ENCODE measurements at places on chromosomes 11 and 22.

DNA sequence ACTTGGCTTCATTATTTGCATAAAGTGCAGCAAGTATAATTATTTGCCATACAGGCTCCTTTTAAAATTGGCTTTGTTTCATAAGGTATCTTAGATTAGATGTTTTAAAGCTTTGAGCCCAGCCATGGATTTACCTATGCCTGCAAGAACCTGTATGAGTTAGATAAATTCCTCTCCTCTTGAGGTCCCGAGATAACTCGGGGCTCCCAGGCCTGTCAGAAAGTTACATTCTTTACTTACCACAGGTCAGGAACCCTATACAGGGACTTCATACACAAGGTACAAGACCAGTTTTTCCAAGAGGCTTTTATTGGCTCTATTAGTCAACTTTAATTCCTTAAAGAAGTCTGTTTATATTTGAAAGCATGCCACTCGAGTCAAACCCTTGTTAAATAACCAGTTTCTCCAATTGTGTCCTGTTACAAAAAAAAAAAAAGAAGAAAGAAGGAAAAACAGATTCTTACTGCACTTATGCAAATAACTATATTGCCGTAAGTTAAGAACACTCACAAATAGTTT lies 2.3 kb upstream of the C1QTNF6 start:
- no peak for DNase-seq

- DNase-seq: no peak
Observed at GRCh38 chr11:110415081-110415480, 14.7 kb upstream of the FDX1 start.

DNA sequence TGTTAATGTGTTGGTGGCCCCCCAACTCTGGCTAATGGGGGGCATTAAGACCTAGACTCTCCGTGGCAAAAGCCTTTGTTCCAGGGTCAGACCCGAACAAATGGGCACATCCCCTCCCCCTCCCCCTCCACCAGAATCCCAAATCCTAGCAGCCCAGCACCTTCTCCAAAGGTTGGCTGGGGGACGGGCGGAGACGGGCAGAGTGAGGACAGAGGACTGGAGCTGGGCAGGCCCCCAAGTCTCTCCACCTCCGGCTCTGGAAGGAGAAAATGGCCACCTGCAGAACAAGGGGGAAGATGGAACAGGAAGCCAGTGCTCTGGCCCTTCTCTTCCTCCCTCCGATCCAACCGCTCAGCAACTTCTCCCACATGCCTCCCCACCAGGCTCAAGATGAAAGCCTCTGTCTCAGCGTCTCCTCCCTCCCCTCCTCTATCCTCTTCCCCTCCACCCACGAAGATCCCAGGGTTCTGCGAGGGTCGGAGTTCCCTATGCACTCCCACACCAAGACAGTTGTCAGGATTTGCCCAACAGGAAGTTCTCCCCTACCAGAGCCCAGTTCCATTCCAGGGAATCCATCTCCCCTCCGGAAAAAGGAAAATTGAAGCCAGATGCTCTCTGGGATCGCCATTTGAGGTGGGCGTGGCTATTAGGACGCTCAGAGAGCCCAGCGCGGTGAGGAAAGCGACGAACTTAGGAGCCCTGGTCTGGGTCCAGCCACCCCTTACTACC lies 20.1 kb downstream of the ADA2 start:
- DNase-seq: no peak

DNA sequence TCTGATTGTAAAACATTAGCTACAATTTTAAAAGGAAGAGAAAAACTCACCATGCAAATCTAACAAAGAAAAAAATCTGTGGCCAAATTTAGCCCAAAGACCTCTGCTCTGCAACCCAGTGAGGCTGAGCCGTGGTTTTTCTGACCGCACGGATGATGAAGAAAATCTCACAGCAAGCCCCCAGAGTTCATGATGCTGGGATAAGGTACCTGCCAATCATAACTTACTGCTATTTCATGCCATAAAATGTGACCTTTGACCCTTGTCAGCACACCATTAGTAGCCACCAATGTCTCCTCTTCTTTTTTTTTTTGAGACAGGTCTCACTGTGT lies 11.1 kb downstream of the CERK start:
- no peak for DNase-seq

DNA sequence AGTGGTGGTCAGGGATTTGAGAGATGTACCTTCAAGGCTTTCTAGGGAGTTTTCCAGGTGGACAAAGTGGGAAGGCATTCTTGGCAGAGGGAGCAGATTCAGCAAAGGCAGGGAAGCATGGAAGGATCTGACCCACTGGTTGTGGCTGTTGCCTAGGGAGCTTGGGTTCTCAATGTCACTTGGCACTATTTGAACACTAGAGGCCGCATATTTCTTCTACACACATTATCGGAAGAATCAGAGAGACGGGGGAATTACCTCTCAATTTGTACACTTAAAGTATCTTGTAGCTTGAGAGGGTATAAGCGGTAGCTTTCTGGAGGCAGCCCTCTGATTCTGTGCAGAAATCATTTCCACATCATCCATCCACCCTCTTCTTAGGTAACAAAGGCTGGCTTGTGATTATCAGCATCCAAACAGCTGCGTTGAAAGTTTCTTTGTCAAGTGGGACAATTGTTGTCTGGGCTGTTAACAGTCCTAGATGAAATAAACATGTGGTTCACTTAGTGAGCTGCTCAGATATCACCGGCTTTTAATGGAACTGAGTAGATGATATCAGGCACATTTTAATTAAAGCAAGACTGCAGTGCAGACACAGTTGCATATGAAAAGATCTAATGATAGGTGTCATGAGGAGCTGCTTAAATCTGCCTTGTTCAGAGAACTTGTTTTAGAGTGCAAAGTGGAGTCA lies 2.6 kb downstream of the NELL1 start:
- no peak for DNase-seq

GRCh38 chr11:62446091-62446490 lies 27.3 kb downstream of the SCGB1A1 start:
- no peak for DNase-seq

DNA sequence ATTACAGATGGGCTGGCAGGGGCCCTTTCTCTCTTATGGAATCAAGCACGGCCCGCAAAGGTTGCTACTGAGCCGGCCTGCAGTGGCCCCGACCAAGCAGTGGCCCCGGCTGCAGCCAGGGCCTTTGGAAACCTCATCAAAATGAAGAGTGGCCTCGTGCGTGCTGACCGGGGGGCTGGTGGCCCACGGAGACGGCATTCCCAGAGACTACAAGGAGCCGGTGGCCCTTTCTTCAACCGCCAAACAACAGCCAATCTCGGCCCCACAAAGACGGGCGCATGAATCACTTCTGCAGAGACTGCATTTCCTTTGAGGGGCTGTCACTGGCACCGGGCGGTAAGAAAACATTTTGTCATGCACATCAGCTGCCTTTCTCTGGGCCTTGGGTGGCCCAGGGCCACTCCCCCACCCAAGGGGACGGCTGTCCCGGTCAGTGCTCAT lies 43.1 kb upstream of the FGF3 start:
- no peak for DNase-seq

GRCh38 chr22:36986242-36986821 lies 32.9 kb downstream of the TST start:
- peak; percentile 77 for DNase-seq

DNA sequence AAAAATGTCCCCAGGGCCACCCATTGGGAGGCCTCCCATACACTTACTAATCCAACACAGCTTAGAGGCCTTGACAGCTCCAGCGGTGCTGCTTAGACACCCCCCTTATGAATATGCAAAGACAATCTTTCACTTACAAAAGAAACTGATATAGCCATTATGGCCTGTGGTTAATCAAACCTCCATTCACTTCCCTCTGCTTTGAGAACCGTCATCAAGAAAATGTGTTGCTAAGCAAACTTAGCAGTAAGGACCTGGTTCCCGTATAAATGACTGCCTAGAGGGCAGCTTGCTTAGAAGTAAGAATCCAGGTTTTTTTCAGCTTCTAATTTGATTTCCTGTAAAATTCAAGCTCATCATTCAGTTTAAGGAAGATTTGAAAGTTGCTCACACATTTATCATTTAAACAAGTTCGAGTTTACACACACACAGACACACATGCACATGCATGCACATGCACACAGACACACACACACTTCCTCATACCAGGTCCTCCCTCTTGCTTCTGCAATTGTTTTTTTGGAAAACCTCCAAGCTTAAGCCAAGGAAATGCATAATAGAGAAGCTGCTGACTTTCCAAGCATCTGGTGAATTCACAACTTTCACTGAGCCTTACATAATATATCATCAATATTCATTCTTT lies 137.7 kb upstream of the BLID start:
- DNase-seq: no peak

DNA sequence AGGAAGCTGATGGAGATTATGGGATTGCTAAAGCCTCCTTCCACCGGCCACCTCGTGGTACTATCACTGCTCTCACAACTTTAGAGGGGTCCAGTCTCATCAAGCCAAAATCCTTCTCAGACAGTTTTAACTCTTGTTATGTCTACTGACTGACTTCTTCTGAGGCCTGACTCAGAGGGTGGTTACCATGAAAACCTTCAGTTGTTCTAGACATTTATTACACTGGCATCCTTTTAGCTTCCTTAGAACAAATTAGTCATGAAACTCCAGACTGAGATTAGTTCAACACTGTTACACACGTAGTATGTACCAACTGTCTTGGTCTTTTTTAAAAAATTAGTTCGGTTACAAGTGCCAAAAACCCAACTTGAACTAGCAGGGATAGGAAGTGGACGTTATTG lies 7.5 kb downstream of the DIXDC1 start:
- DNase-seq: no peak

DNA sequence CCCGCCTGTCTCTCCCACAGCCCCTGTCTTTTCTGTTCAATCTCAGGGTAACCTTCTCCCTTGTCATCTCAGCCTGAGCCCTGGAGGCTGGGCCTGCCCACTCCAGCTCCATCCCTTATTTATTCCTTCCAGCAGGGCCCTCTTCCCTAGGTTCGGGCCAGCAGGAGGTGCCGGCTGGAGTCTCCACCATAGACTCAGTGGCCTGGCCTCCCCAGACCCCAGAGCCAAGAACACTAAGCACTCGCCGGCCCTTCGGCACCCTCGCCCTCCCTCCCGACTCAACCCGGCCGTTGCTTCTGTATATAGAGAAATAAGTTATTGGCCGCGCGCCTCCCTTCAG lies 1.4 kb upstream of the RAB1B start:
- no peak for DNase-seq

- no peak for DNase-seq
Observed at GRCh38 chr11:10975287-10975721, 117.5 kb upstream of the ZBED5 start.

DNA sequence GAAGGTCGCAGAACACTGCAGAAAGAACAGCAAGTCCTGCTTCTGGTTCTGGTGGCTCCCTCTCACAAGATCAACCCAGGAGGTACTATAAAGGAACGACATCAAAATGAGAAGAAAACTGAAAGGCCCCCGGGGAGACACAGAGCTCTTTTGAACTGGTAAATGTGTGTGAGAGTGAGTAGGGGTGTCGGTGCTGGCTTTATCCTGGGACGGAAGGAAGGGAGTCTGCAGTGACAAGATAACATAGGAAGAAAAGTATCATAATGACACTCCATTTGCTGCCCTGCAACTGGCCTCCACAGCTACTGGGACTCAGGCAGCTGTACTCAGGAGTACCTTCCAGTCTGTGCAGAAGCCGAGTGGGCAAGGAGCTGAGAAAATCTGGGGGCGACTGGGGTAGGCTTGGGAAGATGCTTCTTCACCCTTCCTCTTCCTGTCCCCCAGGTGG lies 60.9 kb downstream of the ENTHD1 start:
- no peak for DNase-seq

DNA sequence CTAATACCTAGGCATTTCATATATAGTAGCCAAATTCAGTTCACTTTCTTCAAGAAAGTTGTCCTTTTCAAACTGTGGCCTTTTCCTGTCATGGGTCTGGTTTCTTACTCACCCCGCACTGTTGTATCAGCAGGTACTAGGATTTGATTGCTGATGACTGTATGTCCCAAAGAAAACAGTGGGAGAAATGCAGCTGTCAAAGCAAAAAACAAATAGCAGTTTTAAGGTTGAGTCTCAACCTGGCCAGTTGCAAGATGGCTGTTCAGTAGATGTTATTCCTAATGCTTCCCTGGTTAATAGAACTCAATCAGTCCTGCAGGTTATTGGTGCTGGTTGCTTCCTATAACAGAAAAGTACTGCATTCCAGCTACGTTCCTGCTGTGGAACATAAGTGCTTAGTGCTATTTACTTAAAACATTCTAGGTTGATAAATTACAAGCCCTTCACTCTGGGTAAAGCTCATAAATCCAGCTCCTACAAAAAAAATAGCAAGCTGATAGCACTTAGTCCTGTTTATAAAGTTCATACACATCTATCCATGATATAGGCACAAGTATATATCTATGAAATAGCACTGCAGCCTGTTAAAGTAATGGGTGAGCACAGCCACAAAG lies 26.6 kb downstream of the NF2 start:
- DNase-seq: no peak

DNA sequence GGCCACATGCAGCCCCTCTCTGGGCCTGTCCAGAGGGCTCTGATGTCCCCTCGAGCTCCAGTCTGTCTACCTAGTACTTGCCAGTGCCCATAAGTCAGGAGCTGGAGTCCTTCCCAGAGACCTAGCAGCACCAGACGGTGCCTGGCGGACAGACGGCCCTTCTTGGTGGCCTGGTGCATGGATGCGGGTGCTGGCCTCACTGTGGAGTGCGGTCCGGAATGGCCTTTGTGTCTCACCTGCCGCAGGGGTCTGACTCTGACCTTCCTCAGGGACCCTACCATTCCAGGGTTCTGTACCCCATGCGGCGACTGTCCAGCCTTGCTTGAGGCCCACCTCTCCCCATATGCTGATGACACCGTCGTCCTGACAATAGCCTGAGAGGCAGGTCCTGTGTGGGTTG lies 29.4 kb upstream of the SMIM38 start:
- DNase-seq: no peak

DNA sequence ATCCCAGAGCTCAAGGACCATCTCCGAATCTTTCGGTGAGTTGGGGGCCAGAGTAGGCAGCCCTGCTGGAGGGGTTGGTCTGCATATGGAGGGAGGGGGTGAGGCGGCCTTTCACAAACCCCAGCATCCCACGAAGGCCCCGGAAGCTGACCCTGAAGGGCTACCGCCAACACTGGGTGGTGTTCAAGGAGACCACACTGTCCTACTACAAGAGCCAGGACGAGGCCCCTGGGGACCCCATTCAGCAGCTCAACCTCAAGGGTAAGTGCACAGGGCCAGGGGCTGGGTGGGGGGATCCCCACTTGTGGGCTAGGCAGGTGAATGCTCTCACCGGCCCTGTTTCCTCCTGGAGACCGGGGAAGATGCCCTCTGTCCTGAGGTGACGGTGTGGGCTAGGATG lies 6.2 kb downstream of the TRPT1 start:
- DNase-seq: no peak

- DNase-seq: no peak
Observed at GRCh38 chr11:19508165-19508564, 204.5 kb upstream of the NAV2 start.

GRCh38 chr11:64100782-64101353 lies 65.0 kb downstream of the MACROD1 start:
- DNase-seq: no peak

DNA sequence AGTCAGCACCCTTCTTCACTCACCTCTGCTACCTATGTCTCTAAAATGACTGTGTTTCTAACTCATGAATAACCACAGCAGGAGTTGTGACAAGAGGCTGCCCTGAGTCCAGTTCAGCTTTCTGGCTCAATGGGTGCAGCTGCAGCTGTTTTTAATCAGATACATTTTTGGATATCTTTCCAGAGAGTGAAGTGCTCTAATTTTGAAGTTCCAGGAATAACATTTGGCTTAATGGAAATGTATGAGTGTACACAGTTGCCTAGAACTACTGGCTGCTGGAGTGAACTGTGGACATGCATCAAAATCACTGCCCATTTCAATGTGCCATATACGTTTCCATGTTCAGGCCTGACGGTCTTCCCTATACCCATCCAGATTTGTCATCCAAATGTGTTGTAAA lies 769.5 kb upstream of the ANO3 start:
- no peak for DNase-seq

Data from stimulated activated CD4-positive, alpha-beta T cell treated with anti-CD3 and anti-CD28 coated beads, Interleukin-2, amount 100 ng/mL, for 24 hours (primary cell).